ENCODE measurements at places on chromosomes 11 and 22.
A peak's percentile ranks its signal among the peaks of the same experiment; 100 is the strongest.

- no peak for DNase-seq
Observed at GRCh38 chr22:43267332-43267980, 75.7 kb downstream of the SCUBE1 start.

GRCh38 chr11:133660202-133660568 lies 127.9 kb upstream of the OPCML start:
- DNase-seq = no peak

DNA sequence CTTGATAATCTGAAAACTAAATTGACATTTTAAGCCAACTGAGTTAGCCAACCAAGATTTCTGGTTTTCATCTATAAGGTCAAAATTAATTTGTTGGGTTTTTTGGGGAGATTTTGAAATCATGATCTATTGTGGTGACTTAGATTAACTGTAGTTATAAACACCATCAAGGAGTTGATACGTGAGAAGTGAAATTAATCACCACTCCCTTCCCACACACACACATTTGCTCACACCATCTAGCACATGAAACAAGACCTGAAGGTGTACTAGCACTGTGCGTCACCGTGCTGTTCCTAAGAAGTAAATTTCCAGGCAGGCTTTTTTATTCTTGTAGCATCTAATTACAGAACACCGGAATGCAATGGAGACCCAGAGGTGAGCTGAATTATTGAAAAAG lies 2.1 kb downstream of the OR5B21 start:
- DNase-seq = no peak

DNA sequence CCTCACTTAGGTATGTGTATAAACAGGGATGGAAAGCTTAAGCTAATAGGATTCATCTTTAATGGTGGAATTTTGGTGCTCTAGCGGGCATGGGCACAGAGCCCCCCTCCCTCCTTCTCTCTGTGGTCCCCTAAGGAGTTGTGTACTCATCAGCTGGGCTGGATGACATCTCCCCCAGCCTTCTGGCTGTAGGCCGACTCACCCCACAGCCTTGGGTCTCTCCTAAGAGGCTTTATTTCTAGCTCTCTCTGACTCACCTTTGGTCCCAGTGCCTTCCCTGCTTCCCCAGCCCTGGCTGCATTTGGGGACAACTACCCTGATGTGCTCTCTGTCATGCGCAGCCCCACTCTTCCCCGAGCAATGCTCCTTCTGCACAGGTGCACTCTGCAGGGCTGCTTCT lies 26.9 kb downstream of the SLC6A5 start:
- no peak for DNase-seq

GRCh38 chr11:59822989-59823566 lies 12.5 kb upstream of the MRPL16 start:
- DNase-seq = peak; percentile 57
